Activated CD4-positive, alpha-beta T cell treated with anti-CD3 and anti-CD28 coated beads for 36 hours (primary cell): ENCODE measurements at places on chromosomes 12 and 14. TPM values are rescaled to one million over a fixed set of nuclear protein-coding genes. Genes with fewer than 3 reads are reported as not detected.

Gene STON2
- 0.05 TPM for total RNA-seq

Gene ZNF891
- 1.9 TPM for total RNA-seq

Gene PYGL
- 0.62 TPM for total RNA-seq

Gene NABP2
- total RNA-seq: 69.1 TPM

Gene RD3L
- total RNA-seq: not detected

Gene SIX6
- not detected for total RNA-seq

Gene RAB5B
- total RNA-seq: 35.1 TPM

Gene KCNJ8
- not detected for total RNA-seq

DNA sequence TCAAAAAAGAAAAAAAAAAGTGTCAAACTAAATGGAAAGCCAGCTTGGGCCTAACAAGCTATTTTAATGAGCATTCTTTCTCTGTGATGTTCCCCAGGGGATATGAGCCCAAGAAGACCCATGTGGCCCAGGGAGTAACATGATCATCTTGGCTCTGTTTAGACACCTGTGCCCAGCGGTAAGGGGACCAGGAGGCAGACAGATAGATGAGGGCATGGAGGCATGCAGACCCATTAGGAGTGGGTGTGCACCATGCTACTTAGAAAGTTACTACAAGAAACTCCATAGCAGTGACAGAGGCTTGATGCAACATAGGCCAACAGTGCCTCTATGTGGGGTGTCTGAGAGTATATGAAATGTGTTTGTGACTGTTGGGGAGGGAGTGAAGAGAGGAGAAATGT, 3.1 kb upstream of the CREBL2 start:
- peak; percentile 46 for DNase-seq

GRCh38 chr12:132237772-132238487, 91.5 kb downstream of the GALNT9 start:
- DNase-seq: no peak

- DNase-seq: peak; percentile 91
Measured at GRCh38 chr12:12007001-12007712, 63.6 kb upstream of the BCL2L14 start.

- no peak for DNase-seq
Measured at GRCh38 chr14:69917287-69917686, 38.1 kb downstream of the SMOC1 start.

- DNase-seq: peak; percentile 29
Measured at GRCh38 chr14:65243766-65244442, 141.6 kb upstream of the MAX start.

GRCh38 chr14:22614240-22614799, 16.2 kb downstream of the ABHD4 start:
- no peak for DNase-seq

DNA sequence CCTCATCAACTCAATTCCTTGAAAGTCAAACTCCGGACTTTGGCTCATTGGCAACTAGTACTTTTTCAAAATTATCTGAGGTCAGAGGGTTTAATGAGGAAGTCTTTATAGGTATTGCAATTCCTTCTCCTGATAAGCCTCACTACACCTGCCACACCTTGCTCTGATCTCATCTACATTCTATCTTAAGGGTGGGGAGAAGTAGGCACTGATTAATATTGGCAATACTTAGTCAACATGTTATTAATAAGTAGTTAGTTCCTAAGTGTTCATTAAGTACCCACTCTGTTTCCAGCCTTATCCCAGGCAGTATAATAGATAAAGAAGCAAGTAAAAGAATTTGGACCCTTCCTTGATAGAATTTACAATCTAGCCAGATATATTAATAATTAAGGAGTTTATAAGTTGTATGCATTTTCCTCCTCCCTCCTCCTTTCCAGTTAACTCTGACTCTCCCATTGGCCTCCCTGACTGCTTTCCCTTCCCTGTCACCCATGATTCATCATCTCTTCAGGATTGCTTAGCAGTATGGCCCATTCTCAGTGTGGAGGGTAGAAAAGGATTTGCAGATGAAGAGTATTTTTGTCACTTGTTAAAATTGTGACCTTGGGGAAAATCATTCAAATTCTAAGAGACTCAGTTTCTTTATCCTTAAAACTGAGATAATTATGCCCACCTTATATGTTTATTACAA, 231.0 kb upstream of the ATP2B1 start:
- no peak for DNase-seq

GRCh38 chr14:91582761-91583160, 72.7 kb upstream of the PPP4R3A start:
- no peak for DNase-seq

- peak; percentile 53 for DNase-seq
Measured at GRCh38 chr12:108694812-108695278, 36.5 kb downstream of the CORO1C start.

DNA sequence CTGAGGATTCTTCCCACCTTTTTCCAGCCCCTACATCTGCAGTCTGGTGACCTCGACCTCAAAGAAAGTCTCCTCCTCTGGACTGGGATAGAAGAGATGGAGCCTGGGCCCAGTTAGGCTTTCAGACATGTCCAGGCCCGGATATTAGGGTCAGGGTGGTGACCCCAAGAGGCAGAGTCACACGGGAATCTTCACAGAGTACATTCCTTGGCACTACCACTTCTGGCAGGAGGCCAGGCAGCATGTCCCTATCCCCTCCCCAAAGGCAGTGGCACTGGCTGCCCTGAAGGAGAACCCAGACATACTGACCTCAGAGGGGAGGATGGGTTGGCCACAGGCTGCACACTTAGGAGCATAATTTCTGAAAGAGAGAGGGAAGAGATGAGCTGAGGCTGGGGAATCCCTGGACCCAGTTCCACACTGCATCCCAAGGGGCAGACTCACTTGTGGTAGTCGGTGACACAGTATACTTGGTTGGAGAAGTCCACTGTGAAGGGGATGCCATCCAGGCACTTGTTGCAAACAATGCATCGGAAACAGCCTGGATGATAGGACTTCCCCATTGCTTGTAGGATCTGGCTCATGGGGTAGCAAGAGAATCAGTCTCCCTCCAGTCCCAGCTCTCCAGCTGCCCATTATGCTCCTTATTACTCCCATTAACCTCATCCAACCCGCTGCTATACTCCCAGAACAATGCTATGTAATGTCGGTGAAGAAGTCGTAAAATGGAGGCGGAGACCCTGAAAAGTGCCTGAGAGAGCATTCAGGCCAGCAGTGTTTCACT, 7.6 kb downstream of the AJUBA start:
- DNase-seq: no peak

GRCh38 chr14:28778138-28779117, 11.8 kb downstream of the FOXG1 start:
- DNase-seq: no peak

GRCh38 chr14:104776961-104777807, 18.4 kb downstream of the AKT1 start:
- DNase-seq: no peak

DNA sequence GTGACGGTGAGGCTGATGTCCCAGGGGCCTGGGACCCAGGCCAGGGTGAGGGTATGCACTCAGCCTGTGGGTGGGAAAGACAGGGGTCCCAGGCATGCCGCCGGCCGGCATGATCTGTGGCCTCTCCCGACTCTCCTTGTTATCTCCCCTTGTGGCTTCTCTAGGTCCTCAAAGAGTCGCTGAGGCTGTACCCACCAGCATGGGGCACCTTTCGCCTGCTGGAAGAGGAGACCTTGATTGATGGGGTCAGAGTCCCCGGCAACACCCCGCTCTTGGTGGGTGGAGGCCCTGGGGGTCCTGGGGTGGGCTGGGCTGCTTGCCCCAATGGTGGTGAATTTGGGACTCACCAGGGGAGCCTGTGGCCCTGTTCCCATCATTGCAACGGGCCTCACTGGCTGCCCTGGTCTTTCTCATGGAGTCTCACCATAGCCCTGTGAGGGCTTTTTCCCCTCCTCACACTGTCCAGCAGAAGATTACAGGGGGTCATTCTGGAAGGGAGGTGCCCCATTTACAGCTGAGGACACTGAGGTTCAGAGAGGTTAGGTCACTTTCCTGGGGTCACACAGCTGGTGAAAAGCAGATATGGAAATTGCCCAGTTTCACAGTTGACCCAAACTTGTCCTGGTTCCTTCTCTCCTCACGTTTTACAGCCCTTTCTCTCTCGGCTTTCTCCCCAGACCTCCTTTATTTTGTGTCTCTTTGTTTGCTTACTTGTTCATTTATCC, 37.9 kb downstream of the CYP46A1 start:
- DNase-seq: no peak

DNA sequence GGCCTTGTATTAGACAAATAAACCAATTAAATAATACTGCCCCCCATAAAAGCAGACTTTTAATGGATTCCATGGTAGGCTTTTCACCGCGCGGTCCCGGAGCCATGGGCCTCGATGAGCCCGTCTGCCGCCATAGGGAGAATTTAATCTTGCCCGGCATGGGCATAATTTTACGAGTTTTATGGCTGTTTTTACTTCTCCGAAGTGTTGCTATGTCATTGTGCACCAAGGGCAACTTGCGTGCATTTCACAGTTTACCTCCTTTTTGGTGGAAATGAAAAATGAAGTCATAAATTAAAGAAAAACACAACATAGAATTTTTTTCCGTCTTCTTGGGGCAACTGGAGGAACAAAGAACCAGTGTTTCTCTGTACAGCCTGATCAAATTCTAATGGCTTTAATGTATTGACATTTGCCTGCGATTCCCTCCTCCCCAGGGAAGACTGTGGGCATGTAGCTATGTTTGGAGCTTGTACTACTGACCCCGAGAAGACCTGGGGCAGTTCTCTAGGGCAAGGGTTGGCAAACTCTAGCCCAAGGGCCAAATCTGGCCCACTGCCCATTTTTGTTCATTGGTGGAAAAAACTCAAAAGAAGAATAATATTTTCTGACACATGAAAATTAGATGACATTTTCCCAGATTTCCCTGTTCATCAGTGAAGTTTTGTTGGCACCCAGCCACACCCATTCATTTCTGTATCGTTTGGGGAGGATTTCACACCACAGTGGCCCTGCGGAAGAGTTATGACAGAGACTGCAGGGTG, 142.7 kb downstream of the CHST11 start:
- DNase-seq: no peak

- DNase-seq: no peak
Measured at GRCh38 chr12:81811778-81812125, 52.6 kb upstream of the PPFIA2 start.

- peak; percentile 87 for DNase-seq
Measured at GRCh38 chr12:14961466-14962152, at the start of gene ARHGDIB. Gene ARHGDIB (minus strand): TSS chr12:14961601. CDS start chr12:14950712, 10,889 bp downstream.

DNA sequence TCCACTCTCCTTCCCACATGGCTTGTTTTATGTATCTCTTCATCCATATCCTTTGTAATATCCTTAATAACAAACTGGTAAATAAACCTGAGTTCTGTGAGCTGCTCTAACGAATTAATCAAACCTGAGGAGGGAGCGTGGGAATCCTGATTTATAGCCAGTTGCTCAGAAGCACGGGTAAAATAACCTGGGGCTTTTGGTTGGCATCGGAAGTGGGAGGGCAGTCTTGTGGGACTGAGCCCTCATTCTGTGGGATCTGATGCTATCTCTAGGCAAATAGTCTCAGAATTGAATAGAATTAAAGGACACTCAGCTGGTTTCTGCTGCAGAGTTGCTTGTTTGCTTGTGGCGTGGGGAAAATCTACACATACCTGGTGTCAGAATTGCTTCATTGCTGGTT, 17.5 kb upstream of the LDHB start:
- no peak for DNase-seq

DNA sequence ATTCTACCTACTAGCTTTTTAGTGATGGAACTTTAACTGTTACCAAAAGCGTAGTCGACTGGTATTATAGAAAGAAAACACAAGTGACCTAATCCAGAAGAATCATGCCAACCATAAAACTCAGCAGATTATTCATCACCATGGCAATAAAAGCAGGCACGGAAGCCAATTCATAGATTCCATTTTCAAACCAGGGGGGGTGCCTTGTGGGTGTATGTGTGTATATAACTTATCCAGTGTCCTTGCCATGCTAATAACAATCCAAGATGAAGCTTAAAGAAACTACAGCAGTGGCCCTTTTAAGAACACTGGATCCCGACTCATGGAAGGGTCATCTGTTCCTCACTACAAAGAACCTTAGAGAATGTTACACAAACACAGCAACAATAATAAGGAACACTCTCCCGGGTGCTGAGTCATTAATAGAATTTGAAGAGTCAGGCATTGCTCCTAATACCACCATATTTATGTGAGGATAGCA, 61.0 kb downstream of the EPS8 start:
- no peak for DNase-seq

DNA sequence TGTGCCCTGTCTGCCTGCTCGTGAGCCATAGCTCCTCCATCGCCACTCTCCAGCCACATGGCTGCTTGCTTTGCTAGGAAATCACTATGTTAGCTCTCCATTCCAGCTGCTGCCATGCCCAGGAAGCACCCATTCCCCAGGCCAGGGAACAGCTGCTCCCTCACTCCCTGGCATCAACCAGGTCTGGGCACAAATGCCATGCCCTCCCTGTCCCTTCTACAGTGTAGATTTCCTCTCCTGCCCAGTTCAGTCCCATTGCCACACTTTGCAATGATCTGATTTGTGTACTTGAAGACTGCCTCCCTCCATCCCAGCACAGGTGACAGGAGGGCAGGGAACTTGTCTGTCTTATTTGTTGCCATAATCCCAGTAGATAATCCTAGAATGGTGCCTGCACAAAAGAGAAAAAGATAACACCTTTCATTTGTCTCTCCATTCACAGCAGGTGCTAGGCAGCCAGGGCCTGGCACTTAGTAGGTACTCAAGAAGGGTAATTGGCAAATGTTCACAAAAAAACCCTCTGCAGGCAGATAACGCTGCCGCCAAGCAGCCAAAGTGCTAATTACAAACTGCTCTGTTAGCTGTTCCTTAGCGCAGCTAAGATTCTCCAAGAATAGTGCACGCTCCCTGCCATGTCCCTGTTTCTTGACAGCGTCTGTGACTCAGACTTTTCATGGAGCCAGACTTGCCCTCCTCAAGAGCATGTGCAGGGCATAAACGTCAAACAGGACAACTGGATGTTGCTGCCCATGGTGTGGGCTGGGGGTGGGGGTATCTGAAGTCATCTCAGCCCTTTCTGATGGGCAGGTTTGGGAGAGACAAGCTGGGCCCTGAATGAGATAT, 69.1 kb downstream of the ARL6IP4 start:
- no peak for DNase-seq

- DNase-seq: no peak
Measured at GRCh38 chr12:108861878-108862587, 4.7 kb upstream of the SSH1 start.

DNA sequence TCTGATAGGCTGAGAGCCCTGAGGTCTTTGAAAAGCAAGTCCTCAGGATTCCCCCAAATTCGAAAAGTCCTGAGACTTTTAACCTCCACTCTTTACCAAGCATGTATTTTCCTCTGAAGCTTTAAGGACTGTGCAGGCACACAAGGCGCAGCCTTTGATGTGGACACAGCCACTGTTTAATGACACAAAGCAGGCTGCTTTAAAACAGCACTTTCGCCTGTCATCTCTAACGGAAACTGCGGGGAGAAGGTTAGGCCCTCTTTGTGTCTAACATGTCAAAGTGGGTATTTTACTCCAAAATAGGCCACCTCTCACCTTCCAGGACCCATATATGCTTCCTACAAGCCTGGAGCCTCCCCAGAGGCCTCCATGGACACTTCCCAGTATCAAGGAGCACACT, 159.2 kb downstream of the GCH1 start:
- no peak for DNase-seq

GRCh38 chr12:52884526-52885293, 20.2 kb downstream of the KRT8 start:
- peak; percentile 90 for DNase-seq

GRCh38 chr12:54649825-54650224, 1.7 kb upstream of the DCD start:
- no peak for DNase-seq

GRCh38 chr12:93677195-93678064, at the start of gene CRADD:
Gene CRADD (plus strand): TSS chr12:93677375.
- peak; percentile 90 for DNase-seq

- DNase-seq: no peak
Measured at GRCh38 chr14:40219032-40219431, 786.8 kb upstream of the FBXO33 start.

- DNase-seq: no peak
Measured at GRCh38 chr14:49769171-49769570, 1.2 kb downstream of the KLHDC2 start.
